ENCODE measurements at places on chromosomes 11 and 22.

- DNase-seq: no peak
These were observed 22.7 kb upstream of the RRM1 start for GRCh38 chr11:4071914-4072313.

DNA sequence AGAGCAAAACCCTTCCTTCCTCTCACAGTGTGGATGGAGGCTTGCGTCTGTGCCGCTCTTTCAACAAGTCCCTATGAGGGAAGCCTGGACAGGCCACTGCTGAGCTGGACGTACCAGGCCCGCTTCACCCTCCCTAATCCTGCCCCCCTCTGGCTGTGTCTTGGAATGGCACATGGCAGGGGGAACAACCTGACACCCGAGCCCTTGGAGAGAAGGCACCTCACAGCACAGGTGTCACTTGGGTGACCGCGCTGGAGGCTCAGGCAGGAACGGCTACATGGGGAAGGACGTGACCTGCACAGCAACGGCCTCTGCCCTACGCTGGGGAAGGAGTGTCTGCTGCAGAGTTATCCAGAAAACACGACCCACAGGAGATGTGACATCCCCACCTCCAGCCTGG lies 11.0 kb downstream of the CARS1 start:
- DNase-seq: no peak

- DNase-seq: no peak
These were observed 286.4 kb upstream of the C11orf87 start for GRCh38 chr11:109135627-109136026.

DNA sequence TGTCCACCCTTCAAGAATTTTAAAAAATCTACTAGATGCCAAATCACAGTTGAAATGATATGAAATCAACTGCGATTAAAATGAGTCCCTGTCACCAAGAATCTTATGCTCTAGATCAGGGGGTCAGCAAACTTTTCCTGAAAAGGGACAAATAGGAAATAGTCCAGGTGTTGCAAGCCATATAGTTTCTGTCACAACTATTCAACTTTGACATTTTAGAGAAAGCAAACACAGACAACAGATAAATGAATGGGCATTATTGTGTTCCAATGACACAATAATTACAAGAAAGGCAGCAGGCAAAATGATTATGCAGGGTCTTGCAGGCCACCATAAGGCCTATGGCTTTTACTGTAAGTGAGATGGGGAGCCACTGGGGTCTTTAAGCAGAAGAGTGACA lies 58.6 kb downstream of the IMMP1L start:
- DNase-seq: no peak

- no peak for DNase-seq
These were observed 113.6 kb upstream of the MTNR1B start for GRCh38 chr11:92855607-92856405.

GRCh38 chr22:39988386-39989114 lies 6.2 kb upstream of the FAM83F start:
- DNase-seq: no peak

DNA sequence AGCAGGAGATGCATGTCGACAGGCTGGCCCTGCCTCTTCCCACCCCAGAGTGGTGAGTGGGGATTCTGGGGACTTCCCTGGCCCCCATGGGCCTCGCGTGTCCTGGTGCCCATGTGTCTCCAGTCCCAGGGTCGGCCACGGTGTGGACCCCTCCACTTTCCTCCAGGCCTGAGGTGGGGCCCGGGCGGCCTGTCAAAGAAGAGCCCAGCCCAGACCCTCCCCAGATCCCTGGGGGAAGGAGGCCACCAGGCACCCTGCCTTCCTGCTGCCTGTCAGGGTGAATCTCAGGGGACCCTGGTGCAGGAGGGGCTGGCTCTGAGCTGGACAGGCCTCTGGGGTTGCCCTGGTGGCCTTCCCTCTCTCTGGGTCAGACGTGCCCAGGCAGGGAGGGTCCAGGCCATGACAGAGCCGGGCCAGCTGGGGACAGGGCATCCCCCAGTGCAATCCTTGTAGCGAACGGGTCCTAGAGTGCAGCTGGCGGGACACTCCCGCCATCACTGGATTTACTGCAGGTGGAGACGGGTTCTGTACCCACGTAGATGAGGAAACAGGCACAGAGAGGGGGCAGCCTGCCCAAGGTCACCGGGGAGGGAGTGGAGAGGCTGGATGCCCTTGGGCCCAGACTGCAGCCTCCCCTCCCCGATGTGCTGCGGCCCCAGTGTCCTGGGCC lies 13.5 kb upstream of the MUC6 start:
- no peak for DNase-seq

All from stimulated activated naive CD8-positive, alpha-beta T cell treated with anti-CD3 and anti-CD28 coated beads, Interleukin-15, Interleukin-2, amounts not matched to agents 100 U/mL and 50 U/mL, for 24 hours (primary cell).